ENCODE measurements at places on chromosomes 2 and 18.

DNA sequence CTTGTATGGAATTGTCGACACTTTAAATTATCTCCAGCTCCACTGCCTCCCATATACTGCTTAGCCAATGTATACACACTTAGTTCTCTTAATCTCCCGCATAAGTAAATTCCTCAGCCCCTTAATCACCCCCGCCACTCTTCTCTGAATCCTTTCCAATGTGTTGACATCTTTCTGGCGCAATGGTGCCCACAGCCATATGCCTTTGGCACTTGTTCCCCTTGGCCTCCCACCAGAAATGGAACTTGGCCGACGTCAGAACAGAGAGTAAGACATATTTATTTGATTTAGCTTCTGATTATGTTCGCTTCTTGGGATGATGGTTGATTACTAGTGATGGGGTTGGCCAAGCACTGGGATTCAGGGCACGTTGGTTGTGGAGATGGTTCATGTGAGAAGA is 1089.3 kb upstream of the CELF4 start:
- no peaks in the 10 kb centered on the region for H3K36me3 ChIP-seq
- no peak overlapping the region for H3K27ac ChIP-seq
- H3K27me3 ChIP-seq: no peaks in the 10 kb centered on the region
- no peak overlapping the region for H3K4me3 ChIP-seq

DNA sequence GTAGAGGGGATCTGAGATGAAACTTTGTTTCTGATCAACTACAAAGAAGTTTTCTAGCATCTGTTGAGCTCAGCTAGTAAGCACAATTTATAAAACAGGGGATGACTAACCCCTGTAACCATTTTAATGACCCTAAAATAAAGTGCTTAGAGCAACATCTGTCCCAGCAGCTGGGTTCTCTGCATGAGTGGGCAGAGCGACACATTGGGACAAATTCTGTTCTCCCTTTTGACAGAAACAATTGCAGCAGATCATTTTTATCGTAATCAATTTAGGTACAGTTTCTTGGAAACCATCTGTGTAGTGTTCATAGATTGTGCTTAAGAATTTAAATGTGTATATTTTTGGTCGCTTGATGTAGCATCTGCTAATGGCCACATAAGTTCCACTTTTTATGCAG is 678.0 kb downstream of the RNF144A start:
- H3K4me1 ChIP-seq: no peaks in the 10 kb centered on the region
- H3K27ac ChIP-seq: no peak overlapping the region
- no peak overlapping the region for H3K4me3 ChIP-seq
- H3K36me3 ChIP-seq: no peaks in the 10 kb centered on the region

DNA sequence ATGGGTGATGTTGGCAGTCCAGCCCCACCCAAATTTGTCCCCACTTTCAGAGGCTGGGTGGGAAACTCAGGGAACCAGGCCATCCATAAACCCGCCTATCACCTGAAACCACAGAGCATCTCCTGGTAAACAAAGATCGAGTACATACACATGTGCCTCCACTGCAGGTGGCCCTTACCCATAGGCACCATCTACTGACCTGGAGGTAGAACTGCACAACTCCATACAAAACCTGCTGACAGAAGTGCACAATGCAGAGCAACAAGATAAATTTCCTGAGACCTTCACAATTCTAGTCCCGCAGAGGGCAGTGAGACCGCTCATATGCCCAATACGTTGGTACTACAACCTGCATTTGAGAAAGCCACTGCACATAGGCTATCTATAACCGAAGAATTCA is 856.3 kb downstream of the SUCLG1 start:
- no peak overlapping the region for H3K4me3 ChIP-seq
- H3K27ac ChIP-seq: no peak overlapping the region
- no peaks in the 10 kb centered on the region for H3K27me3 ChIP-seq
- H3K36me3 ChIP-seq: no peaks in the 10 kb centered on the region
- no peaks in the 10 kb centered on the region for H3K4me1 ChIP-seq
- no peak for DNase-seq

DNA sequence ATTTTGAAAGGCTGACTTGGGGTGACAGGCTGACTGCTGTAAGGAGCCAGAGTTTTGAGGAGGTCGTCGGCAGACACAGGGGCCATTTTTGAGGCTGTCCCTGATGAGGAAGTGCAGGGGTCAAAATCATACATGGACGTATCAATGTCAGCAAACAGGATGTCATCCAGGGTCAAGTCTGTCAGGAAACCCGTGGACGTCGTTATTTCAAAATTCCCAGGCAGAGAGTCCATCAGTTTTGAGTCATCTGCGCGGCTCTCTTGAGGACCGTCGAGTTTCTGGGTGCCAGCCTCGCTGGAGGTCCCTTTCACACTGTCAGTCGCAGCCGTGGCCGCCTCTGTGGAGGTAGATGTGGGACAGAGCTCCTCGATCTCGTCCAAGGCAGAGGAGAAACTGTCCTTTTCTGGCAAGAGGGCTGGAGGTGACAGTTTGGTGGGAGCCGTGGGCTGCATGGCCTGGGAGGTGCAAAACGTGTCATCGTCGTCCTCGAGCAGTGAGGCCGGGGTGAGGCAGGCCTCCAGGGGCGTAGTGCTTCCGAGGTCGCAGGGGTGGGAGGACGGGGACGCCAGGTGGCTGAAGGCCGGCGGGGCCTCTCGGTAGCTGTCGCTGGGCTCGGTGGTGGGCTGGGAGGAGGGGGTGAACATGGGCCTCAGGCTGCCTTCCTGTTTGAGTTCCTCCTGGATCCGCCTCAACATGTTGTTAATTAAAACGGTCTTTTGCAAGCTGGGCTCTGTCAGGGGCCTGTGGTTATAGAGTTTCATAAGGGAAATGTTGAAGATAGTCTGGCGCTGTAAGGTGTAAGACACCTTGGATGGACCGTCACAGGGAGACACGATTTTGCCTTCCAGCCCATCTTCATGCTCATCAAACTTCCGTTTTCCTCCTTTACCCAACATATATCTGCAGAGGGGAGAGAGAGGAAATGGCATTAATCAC is 17.5 kb downstream of the SERTAD2 start:
- H3K36me3 ChIP-seq: peaks cover 18% of the 10 kb centered on the region
- peaks cover 21% of the 10 kb centered on the region for H3K4me1 ChIP-seq
- DNase-seq: no peak
- no peak overlapping the region for H3K27ac ChIP-seq
- no peaks in the 10 kb centered on the region for H3K27me3 ChIP-seq
- no peak overlapping the region for H3K4me3 ChIP-seq

GRCh38 chr2:98479959-98480524 is 35.4 kb downstream of the INPP4A start:
- DNase-seq: peak; percentile 93
- peaks cover 69% of the 10 kb centered on the region for H3K4me1 ChIP-seq
- peak overlapping the region; percentile 93 for H3K27ac ChIP-seq
- H3K27me3 ChIP-seq: no peaks in the 10 kb centered on the region
- no peaks in the 10 kb centered on the region for H3K36me3 ChIP-seq

DNA sequence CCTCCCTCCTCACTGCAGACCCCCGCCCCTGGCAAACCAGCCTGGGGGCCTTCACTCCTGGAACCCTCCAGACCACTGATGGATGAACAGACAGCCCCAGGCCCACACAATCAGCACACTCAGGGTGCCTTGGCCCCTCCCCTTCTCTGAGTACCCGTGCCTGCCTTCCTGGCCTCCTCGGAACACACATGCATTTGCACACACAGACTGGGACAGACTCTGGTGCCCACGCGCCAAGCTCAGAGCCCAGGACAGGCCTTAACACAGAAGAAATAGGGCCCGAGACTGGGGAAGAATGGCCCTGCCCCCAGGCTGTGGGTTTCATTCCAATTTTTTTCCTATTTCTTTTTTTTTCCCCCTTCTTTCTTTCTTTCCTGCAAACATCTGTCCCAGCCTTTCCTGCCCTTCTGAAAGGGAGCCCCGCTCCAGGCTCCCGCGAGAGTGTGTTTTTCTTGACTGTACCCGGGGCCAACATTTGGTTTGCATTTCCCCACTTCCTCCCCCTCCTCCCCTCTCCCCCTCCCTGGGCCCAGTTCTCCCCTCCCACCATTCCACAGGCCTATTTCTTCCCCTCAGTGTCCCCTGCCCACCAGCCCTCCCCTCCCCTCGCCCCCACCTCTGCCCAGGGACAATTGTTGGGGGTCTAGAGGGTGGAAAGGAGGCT is 618 bp upstream of the TNS1 start:
- H3K4me3 ChIP-seq: no peak overlapping the region
- H3K36me3 ChIP-seq: no peaks in the 10 kb centered on the region
- H3K27ac ChIP-seq: no peak overlapping the region
- peaks cover 3% of the 10 kb centered on the region for H3K27me3 ChIP-seq

GRCh38 chr2:223306371-223306770 is 254.4 kb downstream of the KCNE4 start:
- no peaks in the 10 kb centered on the region for H3K36me3 ChIP-seq
- no peak overlapping the region for H3K27ac ChIP-seq
- peak; percentile 18 for DNase-seq
- no peak overlapping the region for H3K4me3 ChIP-seq
- no peaks in the 10 kb centered on the region for H3K4me1 ChIP-seq

DNA sequence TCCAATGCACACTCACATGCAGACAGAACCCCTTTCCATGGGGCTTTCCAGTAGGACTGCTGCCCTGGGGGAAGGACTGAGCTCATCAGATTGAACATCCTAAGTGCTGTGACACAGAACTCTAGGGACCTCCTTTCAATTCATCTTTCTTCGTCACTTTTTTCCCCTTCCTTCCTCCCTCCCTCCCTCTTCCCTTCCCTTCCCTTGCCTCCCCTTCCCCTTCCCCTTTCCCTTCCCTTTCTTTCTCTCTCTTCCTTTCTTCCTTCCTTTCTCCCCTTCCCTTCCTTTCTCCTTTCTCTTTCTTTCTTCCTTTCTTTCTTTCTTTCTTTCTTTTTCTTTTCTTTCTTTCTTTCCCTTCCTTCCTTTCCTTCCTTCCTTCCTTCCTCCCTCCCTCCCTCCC is 39.6 kb upstream of the GATA6 start:
- no peak for DNase-seq
- no peak overlapping the region for H3K4me3 ChIP-seq
- H3K36me3 ChIP-seq: no peaks in the 10 kb centered on the region
- H3K4me1 ChIP-seq: no peaks in the 10 kb centered on the region
- no peak overlapping the region for H3K27ac ChIP-seq
- no peaks in the 10 kb centered on the region for H3K27me3 ChIP-seq

- H3K27me3 ChIP-seq: no peaks in the 10 kb centered on the region
- no peaks in the 10 kb centered on the region for H3K4me1 ChIP-seq
- no peak overlapping the region for H3K27ac ChIP-seq
- no peak overlapping the region for H3K4me3 ChIP-seq
These were observed 381.0 kb downstream of the MEIS1 start for GRCh38 chr2:66815886-66816285.

GRCh38 chr2:206189691-206190090 is 30.0 kb downstream of the EEF1B2 start:
- H3K4me1 ChIP-seq: no peaks in the 10 kb centered on the region
- no peak overlapping the region for H3K27ac ChIP-seq
- DNase-seq: no peak
- no peak overlapping the region for H3K4me3 ChIP-seq
- no peaks in the 10 kb centered on the region for H3K36me3 ChIP-seq

GRCh38 chr2:240532031-240532775 is 25.6 kb downstream of the ANKMY1 start:
- peaks cover 29% of the 10 kb centered on the region for H3K36me3 ChIP-seq
- no peak for DNase-seq
- H3K27me3 ChIP-seq: no peaks in the 10 kb centered on the region
- H3K4me3 ChIP-seq: peak overlapping the region; percentile 10
- no peak overlapping the region for H3K27ac ChIP-seq

DNA sequence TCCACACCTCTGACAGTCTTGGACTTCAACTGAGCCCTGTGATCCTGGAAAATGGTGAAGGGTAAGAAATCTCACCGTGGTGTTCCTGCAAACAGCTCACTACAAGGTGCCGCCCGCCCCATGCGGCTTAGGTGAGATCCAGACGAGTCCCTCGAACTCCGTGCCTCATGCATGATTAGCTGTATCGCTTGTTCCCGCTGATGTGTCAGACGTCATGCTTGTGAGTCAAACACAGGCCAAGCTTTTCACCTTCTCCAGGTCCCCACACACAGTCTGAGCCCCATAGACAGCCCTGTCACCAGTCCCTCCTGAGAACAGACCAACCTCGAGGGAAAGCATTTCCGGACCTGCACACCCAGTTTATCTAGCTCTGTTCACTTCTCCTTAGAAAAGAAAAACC is 740.5 kb downstream of the GALR1 start:
- H3K27ac ChIP-seq: no peak overlapping the region
- no peak for DNase-seq
- no peak overlapping the region for H3K4me3 ChIP-seq
- H3K36me3 ChIP-seq: no peaks in the 10 kb centered on the region
- no peaks in the 10 kb centered on the region for H3K4me1 ChIP-seq

- H3K4me3 ChIP-seq: no peak overlapping the region
- H3K27me3 ChIP-seq: no peaks in the 10 kb centered on the region
- peaks cover 25% of the 10 kb centered on the region for H3K4me1 ChIP-seq
- no peak for DNase-seq
- no peak overlapping the region for H3K27ac ChIP-seq
- no peaks in the 10 kb centered on the region for H3K36me3 ChIP-seq
These were observed 7.2 kb downstream of the CCDC68 start for GRCh38 chr18:54952026-54952425.

- H3K27me3 ChIP-seq: no peaks in the 10 kb centered on the region
- DNase-seq: peak; percentile 9
- no peaks in the 10 kb centered on the region for H3K4me1 ChIP-seq
- H3K4me3 ChIP-seq: no peak overlapping the region
- H3K36me3 ChIP-seq: no peaks in the 10 kb centered on the region
- no peak overlapping the region for H3K27ac ChIP-seq
These were observed 114.4 kb upstream of the CHRNA1 start for GRCh38 chr2:174878537-174879147.

- no peak overlapping the region for H3K27ac ChIP-seq
- no peak overlapping the region for H3K4me3 ChIP-seq
- H3K27me3 ChIP-seq: peaks cover 78% of the 10 kb centered on the region
- no peak for DNase-seq
- H3K36me3 ChIP-seq: no peaks in the 10 kb centered on the region
These were observed 205.9 kb downstream of the SNTG2 start for GRCh38 chr2:1156531-1156930.

DNA sequence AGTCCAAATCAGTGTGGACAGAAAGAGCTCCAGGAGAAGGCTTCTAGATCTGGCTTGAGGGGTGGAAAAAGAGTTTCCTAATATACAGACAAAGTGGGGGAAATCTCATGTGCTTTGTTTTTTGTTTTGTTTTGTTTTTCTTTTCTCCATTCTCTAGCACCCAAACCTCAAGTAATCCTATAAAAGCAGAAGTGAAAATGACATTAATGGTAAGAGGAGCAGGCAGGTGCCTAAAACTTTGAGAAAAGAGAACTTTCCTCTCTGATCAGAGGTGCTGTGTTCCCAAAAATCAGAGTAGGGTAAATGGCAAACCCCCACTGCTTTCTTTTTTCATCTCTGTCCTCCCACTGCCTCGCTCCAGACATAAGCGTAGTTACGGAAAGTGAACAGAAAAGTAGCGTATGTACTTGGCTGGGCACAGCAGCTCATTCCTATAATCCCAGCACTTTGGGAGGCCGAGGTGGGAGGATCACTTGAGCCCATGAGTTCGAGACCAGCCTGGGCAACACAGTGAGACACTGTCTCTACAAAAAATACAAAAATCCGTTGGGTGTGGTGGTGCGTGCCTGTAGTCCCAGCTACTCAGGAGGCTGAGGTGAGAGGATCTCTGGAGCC is 77.8 kb downstream of the FAM161A start:
- no peaks in the 10 kb centered on the region for H3K36me3 ChIP-seq
- no peaks in the 10 kb centered on the region for H3K27me3 ChIP-seq
- DNase-seq: no peak
- no peak overlapping the region for H3K4me3 ChIP-seq
